Right lung (tissue), 10 donors: ENCODE measurements at places on chromosomes 11 and 22. TPM values are rescaled to one million over a fixed set of nuclear protein-coding genes. Genes with fewer than 3 reads are reported as not detected.

DNA sequence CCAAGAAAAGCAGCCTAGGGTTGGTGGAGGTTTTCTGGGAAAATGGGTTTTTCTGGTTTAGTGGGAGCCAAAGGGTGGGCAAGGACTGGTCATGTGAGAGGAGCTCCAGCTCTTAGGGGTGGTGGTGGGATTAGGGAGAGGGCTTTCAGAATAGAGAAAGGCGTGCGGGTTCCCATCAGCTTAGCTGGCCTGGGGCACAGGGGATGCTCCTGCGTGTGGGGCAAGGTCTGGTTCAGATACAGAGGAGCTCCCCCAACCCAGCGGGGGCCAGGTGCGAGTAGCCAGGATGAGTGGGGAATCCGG lies 644 bp downstream of the TMEM134 start:
- DNase-seq = no peak

- no peak for DNase-seq
These were observed 3.9 kb upstream of the VSIG10L2 start for GRCh38 chr11:125941619-125942611.

GRCh38 chr22:49764127-49764581 lies 63.5 kb downstream of the BRD1 start:
- DNase-seq = no peak

HOATZ gene
- polyA plus RNA-seq = 11.4 TPM

MOGAT2 gene
- polyA plus RNA-seq = not detected

DNA sequence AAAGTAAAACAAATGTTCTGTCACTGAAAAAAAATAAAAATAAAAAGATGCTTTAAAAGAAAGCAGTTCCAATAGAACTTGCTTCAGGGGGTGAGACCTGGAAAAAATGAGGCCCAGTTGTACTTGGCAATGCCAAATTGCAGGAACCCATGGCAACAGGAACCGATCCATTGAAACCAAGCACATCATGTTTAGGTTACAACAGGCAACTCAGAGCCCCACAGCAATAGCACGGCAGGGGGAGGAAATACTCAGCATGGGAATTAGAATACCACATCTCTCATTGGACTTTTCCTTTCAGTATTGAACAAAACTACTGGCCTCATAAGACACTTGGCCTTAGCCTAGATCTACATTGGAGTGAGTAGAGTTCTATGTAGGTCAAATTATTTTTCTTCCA lies 84.3 kb downstream of the MSANTD4 start:
- no peak for DNase-seq

DNA sequence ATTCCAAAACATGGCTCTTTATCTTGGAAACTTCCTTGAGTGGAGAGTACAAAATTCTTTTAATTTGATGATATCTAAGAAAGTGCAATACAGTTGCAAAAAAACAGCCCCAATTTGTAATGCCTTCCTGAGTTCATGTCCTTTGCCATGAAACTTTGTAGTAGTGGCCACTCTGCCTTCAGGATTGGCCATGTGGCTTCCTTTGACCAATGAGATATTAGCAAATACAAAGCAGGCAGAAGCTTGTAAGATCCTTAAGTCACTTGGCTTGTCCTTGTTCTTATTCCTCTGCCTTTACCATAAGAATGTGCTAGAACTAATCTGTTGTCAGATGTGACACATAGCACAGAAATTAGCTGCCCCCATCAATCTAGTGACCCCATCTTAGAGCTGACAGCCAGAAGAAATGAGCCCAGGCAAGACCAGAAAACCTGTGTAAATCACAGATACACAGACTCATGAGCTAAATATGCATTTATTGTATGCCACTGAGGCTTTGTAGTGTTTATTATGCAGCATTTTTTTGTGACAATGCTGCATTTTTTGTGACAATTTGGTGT lies 29.8 kb upstream of the BLID start:
- DNase-seq = no peak

MMP27 gene
- not detected for polyA plus RNA-seq

DNA sequence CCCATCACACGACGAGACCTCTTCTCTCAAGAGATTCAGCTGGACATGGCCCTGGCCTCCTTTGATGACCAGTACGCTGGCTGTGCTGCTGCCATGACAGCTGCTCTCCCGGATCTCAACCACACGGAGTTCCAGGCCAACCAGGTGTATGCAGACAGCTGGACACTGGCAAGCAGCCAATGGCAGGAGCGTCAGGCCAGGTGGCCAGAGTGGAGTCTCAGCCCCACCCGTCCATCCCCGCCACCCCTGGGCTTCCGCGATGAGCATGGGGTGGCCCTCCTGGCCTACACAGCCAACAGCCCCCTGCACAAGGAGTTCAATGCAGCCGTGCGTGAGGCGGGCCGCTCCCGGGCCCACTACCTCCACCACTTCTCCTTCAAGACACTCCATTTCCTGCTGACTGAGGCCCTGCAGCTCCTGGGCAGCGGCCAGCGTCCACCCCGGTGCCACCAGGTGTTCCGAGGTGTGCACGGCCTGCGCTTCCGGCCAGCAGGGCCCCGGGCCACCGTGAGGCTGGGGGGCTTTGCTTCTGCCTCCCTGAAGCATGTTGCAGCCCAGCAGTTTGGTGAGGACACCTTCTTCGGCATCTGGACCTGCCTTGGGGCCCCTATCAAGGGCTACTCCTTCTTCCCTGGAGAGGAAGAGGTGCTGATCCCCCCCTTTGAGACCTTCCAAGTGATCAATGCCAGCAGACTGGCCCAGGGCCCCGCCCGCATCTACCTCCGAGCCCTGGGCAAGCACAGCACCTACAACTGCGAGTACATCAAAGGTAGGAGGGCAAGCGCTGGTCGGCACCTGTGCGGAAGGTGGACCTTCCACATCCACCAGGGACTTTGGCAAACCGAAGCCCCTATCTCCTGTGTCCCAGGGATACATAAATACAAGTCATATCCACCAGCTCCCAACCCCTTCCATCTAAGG lies 11.3 kb downstream of the CHRNA10 start:
- DNase-seq = no peak

DNA sequence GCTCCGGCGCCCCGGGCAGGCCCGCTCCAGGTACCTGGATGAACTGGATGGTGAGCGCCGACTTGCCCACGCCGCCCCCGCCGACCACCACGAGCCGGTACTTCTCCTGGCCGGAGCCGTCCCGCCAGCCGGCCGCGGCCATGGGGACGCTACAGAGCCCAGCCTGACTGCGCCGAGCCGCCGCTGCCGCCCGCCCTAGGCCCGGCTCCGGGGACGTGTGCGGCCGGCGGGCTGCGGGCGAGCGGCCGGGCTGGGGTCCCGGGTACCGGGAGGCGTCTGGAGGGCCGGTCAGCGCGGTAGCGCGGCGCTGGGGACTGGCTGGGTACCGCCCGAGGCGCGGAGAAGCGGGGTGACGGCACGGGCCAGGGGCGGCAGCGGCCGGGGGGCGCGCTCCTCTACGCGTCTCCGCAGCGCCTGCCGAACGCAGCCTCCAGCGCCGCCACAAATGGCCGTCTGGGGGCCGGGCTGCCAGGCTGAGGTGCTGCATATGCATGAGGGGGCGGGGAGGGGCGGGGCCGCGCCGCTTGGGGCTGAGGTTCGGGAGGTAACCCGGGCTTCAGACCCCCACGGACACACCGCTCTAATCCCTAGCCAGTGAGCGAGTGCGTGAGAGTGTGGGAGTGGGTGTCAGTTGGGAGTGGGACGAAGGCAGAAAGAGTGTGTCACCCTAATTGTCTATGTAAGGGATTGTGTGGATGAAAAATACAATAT lies at the start of gene RRAS2:
RRAS2 (minus strand) TSS at position 455 of the 711 bp plus-strand sequence; CDS start at position 142, 313 bp downstream.
- DNase-seq = peak; percentile 79

DNA sequence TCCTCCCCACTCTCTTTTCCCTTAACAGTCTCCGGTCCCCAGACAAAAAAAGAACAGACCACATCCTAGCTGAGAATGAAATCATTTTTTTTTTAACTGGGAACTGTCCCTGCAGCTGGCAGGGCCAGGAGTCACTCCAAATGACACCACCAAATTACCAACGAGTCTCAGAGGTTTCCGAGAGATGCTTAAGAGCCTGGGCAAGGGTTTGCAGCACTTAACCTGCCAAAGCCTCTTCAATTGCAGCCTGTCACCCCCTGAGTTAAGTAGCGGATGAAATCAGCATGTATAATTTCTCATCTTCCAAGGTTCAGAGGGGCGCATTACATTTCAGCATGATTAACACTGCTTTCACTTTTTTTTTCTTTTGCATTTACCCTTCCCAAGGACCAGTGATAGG lies 71.8 kb downstream of the TENM4 start:
- no peak for DNase-seq

DNA sequence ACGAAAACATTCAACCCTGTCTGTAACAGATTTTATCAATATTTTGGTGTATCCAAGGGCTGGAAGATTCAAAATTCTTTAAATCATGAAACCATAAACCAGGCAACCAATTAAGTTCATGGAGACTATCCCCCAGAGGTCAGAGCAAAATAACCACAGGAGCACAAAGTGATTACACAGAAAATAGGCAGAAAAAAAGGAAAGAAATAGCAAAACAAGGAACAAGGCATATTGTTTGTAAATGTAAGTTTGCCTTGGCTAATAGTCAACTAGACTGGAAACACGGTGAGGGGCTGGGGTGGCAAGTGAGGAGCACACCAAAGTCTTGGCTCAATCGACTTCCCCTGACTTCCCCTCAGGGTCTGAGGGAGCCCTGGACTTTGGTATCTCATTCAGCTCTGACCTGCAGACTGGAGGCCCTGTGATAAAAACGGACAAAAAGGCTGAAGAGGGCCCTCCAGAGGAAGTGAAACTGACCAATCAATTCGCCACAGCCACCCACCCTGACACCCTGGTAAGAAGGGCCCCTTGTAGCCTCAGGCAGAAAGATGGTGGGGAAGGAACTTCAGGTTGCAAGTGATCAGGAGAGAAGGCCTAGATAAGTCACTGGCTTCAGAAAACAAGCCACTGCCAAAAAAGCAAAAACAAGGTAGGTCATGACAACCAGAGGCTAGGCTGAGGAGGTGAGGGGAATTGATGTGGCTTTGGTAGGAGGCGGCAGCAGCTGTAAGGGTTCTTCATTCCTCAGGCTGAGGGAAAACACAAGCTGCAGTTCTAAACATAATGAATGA lies 1.8 kb downstream of the SIK3 start:
- no peak for DNase-seq

TMEM134 gene
- 35.2 TPM for polyA plus RNA-seq

DNA sequence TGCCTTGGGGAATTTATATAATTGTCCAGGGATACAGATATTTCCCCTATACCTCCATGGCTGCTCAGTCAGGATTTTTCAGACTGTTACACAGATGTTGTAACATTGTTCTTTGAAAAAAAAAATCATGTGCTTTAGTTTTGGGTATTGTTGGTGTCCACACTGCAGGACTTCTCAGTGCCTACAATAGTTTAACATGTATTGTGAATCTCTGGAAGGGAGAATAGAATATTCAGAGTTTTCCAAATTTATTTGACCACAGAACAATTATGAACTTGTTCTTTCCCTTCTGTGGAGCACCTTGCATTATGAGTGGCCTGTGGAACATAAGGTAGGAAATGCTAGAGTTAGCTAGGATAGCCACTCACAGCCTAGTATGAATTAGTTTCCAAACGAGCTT lies 14.5 kb downstream of the CRYBA4 start:
- no peak for DNase-seq

GRCh38 chr11:128733440-128734102 lies 39.7 kb downstream of the FLI1 start:
- no peak for DNase-seq

DMC1 gene
- 3.4 TPM for polyA plus RNA-seq

MPEG1 gene
- 14.7 TPM for polyA plus RNA-seq
